Stimulated activated naive CD4-positive, alpha-beta T cell (primary cell): ENCODE measurements at places on chromosomes 5 and 9.

DNA sequence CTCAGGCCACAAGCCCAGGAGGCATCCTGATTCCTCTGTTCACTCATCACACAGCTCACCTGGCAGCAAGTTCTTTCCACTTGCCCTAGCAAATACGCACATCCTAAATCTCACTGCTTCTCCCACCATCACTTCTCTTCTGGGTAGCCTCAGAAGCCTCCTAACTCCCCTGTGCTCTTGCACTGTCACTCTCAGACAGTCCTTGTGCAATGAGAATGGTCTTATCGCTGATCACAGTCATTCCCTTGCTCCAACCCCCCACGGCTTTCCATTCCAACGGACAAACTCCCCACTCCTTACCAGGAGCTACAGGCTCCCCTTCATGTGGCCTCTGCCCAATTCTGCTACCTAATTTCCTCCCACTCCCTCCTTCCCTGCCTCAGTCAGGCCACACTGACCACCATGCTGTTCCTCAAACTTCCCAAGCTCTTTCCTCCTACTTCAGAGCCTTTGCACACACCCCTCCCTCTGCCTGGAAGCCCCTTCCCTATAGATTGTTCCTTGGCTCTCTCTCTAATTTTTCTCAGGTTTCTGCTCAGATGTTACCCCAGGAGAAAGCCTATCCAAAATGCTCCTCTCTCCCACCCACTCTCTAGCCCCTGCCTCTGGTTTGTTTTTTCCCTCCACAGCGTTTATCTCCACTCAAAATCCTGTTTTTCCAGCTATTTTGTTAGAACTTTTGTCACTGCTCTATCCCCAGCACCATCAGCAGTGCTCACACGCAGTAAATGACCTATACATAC is 34.1 kb upstream of the TNFAIP8 start:
- no peak for DNase-seq

GRCh38 chr9:86389628-86390027 is 35.4 kb upstream of the TUT7 start:
- DNase-seq: no peak

DNA sequence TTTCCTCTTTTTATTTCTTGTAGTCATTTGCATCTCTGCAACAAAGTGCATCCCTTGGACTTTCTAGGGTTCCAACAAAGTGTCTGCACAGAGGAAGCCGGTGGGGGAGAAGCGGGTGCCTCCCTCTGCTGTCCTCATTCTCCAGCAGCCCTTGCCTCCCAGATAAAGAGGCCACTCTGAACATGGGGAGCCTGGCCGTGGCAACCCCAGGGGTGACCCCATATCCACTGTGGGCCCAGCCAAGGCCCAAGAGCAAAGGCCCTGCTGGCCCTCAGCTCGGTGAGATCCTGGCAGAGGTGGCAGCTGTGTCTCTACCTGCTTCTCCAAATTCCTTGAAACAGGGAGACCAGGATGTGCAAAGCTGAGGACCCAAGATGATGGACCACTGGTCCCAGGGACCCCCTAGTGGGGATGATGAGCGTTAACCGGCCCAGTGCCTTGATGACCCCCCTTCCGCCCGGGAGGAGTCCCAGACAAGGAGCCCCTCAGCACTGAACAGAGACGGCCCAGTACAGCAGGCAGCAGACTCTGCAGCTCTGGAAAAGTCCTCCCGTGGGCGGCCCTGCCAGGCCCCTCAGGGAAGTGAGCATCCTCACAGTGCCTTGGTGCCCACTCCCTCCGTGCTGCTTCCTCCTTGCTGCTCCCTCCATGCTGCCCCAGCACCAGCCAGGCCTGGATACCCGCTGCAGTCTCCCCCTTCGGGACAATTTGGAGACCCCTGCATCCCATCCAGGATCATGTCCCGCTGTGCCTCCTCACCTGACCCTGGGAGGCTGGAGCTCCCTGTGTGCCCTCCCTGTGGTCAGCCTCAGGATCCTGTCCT is 62.5 kb downstream of the MRPL36 start:
- DNase-seq: no peak

DNA sequence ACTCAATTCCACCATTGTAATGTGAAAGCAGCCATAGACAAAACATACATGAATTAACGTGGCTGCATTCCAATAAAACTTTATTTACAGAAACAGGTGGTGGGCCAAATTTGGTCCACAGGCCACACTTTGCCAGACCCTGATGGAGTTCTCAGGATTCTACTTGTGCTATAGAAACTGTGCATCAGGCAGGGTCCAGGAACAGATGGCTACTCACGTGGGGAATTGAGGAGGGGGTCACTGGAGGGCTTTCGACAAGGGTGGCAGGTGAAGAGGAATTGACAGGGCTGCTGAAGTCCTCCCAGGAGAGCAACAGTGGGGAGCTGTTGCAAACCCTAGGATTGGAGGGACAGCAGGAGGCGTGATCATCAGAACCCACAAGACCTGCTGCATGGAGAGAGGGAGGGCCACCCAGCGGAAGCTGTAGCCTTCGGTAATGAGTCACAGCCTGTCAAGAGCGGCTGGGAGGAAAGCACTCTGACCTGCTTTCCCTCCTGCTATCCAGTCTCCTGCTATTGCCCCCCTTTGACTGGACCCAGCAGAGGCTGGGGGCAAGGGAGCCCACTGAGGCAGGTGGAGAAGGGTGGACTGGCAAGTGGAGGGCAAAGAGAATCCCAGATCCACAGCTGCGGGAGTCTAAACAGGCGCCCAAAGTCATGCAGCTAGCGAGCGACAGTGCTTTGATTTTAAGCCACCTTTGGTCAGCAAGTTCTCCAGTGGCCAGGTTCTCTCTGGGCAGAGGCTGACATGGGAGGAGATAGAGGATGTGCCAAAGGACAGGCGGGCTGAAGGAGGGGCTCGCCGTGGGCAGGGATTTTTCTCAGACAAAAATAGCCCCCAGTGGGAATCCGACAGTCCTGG is 138.3 kb upstream of the SMIM23 start:
- DNase-seq: no peak

DNA sequence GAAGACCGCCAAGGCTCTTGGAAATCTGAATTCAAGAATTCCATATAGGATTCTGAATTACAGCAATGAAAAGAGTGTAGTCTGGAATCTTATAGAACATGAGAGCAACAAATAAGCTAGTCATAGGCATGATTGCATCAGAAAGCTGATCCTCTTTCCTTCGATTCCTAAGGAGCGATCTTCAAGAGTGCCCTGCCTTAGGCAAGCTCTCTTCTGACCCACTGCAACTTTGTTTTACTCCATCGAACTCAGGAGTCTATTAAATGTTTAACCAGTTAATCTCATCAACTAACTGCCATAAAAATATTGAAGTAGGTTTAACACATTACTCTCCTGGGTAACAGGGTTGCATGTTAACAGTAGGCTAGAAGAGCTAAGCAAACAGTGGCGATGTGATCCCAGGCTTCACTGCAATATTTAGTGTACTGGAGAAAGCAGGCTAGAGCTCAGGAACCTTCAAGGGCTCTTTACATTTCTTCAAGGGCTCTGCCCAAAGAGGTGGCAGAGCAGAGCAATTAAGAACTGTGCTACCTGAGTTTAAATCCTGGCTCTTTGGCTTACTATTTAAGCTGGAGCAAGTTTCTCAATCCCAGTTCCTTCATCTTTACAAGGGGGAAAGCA is 146.3 kb downstream of the RORB start:
- DNase-seq: no peak

- no peak for DNase-seq
These were observed 60.5 kb downstream of the SNX18 start for GRCh38 chr5:54577937-54578653.

- DNase-seq: no peak
These were observed 97.7 kb downstream of the AK8 start for GRCh38 chr9:132780230-132781007.

- DNase-seq: no peak
These were observed 144.6 kb upstream of the PPP1R26 start for GRCh38 chr9:135334953-135335460.

GRCh38 chr5:8784692-8785091 is 761.2 kb downstream of the SEMA5A start:
- no peak for DNase-seq

GRCh38 chr9:655875-656274 is 185.6 kb upstream of the DMRT1 start:
- no peak for DNase-seq

DNA sequence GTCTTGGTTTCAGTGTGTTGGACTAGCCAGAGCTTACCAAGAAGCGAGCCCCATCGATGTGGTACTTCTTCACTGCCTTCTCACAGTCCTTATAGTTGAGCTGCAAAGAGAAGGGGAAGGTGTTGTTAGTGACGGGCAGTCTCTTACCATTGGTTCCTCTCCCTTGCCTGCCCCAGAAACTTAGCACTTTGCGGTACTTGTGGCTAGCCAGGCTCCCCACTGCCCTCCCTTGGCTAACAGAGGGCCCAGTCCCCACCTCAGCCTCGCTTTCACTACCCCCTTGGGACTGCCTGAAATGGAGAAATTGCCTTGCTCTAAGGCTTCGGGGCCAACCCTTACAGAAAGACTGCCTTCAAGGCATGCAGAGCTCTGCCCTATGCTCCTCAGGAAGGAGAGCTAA is 4.3 kb downstream of the LCP2 start:
- DNase-seq: no peak

DNA sequence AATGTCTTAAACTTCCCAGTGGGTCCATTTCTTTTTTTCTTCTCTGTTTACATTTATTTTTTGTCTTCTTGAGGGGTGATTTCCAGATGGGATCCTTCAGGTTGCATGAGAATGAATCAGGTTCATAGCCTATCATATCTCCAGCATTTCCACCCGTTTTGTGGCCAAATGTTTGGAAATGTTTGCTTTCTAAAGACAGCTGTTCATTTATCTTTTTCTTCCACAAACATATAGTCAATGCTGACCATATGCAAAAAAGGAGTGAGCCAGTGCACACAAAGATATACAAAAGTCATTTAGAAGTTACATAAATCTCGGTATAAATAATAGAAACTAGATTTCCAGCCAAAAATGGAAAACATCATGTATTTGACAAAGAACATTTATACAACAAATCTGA is 71.6 kb upstream of the STC2 start:
- DNase-seq: no peak

DNA sequence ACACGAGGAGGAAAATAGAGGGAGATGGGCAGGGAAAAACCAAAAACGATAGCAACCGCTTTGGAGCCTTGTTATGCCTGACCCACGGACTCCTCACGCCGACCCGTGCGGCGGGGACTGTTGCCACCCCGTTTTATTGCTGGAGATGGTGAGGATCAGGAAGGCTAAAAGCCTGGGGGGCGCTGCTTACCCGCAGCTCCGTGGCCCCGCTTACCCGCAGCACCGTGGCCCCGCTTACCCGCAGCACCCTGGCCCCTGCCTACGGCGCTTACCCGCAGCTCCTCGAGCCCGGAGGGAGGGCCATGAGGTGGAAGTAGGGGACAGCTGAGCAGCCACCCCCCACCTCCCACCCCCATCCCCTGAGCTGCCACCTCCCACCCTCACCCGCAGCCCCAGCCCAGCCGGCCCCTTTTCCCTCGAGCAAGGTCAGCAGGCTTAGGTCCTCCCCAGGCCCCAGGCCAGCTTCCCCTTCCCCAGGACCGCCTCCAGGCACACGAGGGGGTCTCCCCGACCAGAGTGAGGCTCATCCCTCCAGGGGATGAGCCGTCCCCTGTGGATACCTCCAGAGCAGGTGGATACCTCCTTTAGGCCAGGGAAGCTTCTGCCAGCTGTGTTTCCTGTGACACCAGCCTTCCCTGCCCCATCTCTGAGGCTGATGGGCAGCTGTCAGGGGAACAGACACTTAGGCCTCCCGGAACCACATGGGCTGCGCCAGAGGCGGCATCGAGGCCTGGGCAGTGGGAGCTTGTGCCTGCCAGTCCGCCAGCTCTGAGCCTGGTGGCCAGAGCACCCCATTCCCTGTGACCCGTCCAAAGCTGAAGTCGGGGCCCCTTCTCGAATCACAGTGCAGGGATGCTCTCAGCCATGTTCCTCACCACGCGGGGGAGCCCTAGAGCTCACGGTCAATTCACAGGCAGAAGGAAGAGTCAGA is 92.3 kb downstream of the LMX1B start:
- peak; percentile 57 for DNase-seq

GRCh38 chr5:65084795-65085515 is 316.2 kb downstream of the CWC27 start:
- DNase-seq: no peak

DNA sequence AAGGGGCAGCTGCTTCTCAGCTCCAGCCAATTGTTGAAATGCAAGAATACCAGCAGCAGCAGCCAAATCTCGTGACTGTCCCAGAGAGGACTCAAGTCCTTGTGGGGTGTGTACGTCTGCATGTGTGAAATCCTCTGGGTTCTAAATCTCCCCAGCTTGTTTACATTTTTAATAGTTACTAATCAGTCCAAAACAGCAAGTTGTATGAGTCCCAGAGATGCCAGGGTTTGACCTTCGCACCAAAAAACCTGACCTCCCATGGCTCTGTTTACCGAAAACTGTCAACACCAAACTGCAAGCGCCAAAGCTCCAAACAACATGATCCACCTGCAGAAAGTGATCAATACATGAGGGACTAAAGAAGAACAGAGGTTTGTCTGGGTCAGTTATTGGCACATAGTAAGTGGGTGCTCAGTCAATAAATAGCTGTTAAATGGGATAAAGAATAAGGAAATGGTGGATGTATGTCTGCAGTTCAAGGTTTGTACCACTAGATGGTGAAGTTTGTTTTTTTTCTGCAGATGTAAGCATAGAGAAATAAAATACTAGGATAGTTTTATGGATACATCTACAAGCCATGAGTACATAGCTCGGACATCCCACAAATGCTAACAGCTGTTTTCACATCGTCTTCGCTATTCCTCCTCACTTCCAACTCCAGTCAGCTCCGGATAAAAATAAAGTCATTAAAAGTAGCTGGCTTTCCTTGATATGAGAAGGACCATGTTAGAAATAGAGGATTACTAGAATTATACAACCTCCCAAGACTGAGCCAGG is 85.3 kb upstream of the ADRB2 start:
- DNase-seq: no peak

DNA sequence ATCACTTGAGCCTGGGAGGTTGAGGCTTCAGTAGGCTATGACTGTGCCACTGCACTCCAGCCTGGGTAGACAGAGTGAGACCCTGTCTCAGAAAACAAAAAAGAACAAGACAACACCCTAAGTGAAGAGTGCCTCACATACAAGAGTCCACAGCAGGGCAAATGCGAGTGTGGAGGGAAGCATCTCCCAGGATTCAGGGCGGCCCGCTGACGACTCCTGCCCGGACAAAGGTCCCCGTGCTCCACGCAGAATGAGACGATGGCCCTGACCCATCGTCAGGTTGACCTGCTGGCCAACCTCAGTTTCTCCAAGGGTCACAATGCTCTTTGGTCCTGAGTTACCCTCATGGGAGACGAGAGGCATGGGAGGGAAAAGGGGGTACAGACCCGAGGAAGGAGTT is 18.3 kb downstream of the MRNIP start:
- no peak for DNase-seq
